Effector memory CD4-positive, alpha-beta T cell (primary cell): ENCODE measurements at places on chromosomes 2 and 18.
A peak's percentile ranks its signal among the peaks of the same experiment; 100 is the strongest.

GRCh38 chr18:55018602-55019001 is 59.3 kb upstream of the CCDC68 start:
- no peak for DNase-seq
- H3K27me3 ChIP-seq = no peaks in the 10 kb centered on the region
- H3K4me3 ChIP-seq = no peak overlapping the region
- no peaks in the 10 kb centered on the region for H3K4me1 ChIP-seq
- H3K27ac ChIP-seq = no peak overlapping the region
- H3K36me3 ChIP-seq = no peaks in the 10 kb centered on the region

GRCh38 chr18:35516351-35516750 is 18.6 kb upstream of the INO80C start:
- H3K4me1 ChIP-seq = no peaks in the 10 kb centered on the region
- no peaks in the 10 kb centered on the region for H3K36me3 ChIP-seq
- H3K4me3 ChIP-seq = no peak overlapping the region

DNA sequence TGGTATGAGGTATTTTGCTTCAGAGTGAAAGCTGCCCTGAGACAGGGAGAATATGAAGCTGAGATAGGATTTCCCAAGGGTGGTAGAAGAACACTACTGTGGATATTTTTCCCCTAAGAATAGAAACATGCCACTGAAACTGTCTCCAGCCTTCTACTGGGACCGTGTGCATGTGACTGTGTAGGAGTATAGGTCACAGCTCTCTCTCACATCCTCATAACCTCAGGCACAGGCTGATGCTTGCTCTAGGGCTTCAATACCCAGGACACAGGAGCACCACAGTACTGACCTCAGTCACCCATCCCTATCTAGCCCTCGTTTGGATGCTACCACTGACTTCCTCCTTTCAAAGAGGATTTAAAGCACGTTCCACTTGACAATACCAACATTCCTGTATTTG is 67.2 kb downstream of the REV1 start:
- H3K27ac ChIP-seq = no peak overlapping the region
- no peaks in the 10 kb centered on the region for H3K27me3 ChIP-seq
- no peak for DNase-seq
- peaks cover 37% of the 10 kb centered on the region for H3K36me3 ChIP-seq

DNA sequence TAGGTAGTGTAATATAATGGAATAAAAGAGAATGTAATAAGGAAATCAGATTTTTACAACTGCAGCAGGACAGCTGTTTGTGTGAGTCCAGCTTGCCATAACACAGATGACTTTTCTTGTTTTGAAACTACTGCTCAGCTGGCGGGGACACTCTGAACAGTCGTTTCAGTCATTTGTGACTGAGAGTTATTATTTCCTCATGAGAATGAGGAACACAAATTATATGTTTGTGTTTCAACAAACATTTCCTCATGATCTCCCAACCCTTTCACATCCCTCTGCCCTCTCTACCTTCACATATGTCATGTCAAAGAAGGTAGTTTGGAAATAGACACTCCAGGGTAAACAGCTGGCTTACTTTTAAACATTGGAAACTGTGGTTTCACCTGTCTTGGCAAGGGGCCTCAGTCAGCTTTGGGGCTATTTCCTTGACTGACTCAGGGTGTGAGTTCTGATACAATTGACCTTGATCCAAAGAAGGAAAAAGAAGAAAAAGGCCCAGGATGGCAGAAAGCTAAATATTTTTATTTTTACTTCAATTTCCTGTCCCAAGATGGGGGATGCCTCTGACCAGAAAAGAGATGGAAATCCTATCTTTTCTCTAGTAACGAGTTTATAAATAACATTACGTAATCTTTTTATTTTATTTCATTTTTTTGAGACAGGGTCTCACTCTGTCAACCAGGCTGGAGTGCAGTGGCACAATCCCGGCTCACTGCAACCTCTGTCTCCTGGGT is 593 bp downstream of the SP140L start:
- peak overlapping the region; percentile 83 for H3K27ac ChIP-seq
- no peaks in the 10 kb centered on the region for H3K27me3 ChIP-seq
- DNase-seq = no peak
- H3K4me1 ChIP-seq = peaks cover 25% of the 10 kb centered on the region
- no peaks in the 10 kb centered on the region for H3K36me3 ChIP-seq

DNA sequence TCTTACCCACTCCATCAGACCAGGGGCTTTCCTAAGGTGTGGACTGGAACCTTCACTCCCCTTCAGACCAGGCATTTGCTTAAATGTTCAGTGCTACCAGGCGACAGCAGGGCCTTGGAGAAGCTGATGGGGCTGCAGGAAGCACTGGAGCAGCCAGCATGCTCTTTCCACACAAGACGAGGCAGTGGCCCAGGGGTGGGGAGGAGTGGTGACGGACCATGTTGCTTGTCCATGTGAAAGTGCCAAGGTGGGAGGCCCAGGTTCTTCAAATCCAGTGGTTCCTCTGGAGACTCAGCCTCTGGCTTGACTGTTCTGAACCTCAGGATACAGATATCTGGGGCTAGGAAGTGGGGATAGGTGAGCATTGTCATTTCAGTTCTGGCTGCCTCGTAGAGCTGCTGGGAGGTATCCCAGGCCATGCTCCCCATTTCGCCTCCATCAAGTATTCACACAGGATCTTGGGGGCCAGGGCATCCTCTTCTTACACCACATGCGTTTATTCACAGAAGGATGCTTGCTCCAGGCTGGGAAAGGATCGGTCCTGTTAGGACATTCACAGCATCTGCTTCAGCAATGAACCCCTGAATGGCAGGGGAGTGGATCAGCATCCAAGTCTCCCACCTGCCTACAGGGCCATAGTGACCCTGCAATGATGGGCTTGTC is 62.2 kb downstream of the SFXN5 start:
- H3K36me3 ChIP-seq = no peaks in the 10 kb centered on the region
- H3K27ac ChIP-seq = no peak overlapping the region
- H3K4me3 ChIP-seq = no peak overlapping the region
- H3K4me1 ChIP-seq = no peaks in the 10 kb centered on the region
- DNase-seq = no peak

DNA sequence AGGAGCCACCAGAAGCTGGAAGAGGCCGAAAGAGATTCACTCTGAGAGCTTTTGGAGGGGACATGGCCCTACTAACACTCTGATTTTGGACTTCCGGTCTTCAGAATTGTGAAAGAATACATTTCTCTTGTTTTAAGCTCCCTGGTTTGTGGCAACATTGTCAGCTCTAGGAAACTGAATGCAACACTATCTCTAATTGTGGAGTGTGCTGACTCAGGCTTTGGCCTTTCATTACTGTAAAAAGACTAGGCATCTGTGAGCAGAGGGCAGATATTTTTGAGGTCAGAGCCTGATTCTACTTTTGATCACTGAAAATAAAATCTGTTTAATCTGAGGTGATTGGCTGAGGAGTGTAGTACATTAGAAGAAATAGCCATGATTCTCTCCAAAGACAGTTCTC is 185.4 kb upstream of the FAM98A start:
- H3K27ac ChIP-seq = no peak overlapping the region
- no peak overlapping the region for H3K4me3 ChIP-seq
- H3K4me1 ChIP-seq = no peaks in the 10 kb centered on the region
